ENCODE measurements at places on chromosomes 11 and 22.

DNA sequence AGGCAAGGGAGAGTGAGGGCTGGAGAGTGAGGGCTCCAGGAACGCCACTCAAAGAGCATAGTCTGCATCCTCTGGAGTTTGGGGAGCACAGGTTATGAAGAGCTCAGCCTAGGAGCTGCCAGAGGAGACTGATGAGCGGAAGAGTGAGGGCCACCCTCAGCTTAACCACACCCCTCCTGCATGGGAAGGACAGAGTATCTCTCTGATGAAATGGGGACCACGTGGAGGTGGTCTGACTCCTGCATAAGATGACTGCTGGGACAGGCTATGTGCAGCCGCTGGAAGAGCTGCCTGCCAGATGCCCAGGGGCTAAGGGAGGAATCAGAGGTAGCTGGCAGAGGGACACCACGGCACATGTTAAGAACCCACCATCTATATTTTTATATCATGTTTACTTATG lies 162.9 kb upstream of the POU2AF2 start:
- DNase-seq = no peak

DNA sequence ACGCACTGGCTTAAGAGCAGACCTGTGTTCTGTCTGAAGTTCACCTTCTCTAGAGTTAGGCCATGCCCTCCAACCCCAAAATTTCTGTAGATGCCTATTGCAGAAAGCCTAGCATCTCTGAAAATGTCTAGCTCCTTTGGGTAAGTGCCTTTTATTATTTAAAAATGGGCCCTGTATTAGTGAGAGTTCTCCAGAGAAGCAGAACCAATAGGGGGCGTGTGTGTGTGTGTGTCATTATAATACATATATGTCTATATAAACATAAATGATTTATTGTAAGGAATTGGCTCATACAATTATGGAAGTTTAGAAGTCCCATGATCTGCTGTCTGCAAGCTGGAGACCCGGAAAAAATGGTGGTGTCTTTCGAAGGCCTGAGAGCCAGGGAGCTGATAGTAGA lies 144.7 kb downstream of the TTC17 start:
- DNase-seq = no peak

- no peak for DNase-seq
Observed at GRCh38 chr11:114080769-114081168, 21.3 kb downstream of the ZBTB16 start.

DNA sequence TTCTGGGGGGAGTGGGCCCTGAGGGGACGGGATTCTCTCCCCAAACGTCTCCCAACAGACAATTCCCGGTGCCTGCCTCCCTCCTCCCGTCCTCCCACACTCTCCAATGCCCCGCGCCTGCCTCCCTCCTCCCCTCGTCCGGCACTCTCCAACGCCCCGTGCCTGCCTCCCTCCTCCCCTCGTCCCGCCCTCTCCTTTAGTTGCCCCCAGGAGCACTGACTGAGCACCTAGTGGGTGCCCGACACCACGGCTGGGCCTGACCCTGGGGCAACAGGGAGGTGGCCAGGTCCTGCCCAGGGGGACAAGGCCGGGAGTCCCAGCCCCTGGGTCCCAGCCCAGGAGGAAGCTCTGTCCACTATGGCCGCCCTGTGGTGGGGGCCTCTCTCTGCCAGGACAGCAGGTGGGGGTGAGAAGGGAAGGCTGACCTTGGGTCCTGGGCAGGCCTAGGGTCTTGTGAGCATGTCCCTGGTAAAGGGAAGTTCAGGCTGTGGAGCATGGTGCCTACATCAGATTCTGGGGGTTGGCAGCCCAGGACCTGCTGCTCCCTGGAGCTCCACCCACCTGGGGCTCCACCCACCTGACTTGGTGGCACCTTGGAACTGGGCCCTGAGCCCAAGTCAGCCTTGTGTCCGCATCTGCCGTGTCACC lies 942.3 kb downstream of the BRD1 start:
- no peak for DNase-seq

DNA sequence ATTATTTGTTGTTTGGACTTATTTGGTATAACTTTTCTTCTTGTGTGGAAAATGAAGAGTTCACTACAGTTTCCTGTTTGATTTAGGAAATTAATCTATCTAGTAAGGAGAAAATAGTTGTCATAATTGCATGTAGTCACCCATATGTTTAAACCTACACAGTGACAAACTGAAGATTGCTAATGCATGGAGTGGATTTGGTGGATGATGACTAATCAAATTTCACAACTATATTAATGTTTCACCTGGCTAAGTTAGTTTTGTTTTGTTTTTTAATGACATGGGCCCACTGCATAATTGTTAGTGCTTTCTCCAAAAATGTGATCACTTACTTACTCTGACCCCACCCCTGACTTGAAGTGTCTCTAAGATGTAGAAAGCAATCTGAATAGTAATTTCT lies 170.6 kb downstream of the DYNC2H1 start:
- DNase-seq = no peak

GRCh38 chr11:134132808-134133207 lies 63.9 kb downstream of the JAM3 start:
- no peak for DNase-seq

GRCh38 chr22:29072193-29072978 lies 449 bp upstream of the KREMEN1 start:
- DNase-seq = peak; percentile 29

GRCh38 chr11:92225568-92226330 lies 1.1 kb downstream of the FAT3 start:
- DNase-seq = no peak

- DNase-seq = no peak
Observed at GRCh38 chr22:41320416-41321240, 19.3 kb downstream of the ZC3H7B start.

DNA sequence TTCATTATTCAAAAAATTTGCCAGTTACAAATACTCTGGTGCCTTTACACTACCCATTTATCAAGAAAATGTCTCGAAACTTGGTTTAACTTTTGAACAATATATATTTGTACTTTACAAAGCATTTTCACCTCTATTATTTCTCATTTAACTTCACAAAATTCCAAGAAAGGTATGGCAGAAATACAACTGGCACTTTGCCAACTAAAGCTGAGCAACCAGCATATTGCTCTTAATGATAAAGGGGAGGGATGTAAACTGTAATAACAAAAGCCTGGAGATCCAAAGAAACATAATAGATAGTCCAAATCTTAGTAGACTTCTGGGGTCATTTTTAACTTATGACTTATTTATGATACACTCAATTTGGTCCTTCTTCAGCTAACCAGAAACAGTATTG lies 7.7 kb downstream of the PITPNB start:
- no peak for DNase-seq

- DNase-seq = no peak
Observed at GRCh38 chr22:27692243-27692642, 109.3 kb downstream of the MN1 start.

DNA sequence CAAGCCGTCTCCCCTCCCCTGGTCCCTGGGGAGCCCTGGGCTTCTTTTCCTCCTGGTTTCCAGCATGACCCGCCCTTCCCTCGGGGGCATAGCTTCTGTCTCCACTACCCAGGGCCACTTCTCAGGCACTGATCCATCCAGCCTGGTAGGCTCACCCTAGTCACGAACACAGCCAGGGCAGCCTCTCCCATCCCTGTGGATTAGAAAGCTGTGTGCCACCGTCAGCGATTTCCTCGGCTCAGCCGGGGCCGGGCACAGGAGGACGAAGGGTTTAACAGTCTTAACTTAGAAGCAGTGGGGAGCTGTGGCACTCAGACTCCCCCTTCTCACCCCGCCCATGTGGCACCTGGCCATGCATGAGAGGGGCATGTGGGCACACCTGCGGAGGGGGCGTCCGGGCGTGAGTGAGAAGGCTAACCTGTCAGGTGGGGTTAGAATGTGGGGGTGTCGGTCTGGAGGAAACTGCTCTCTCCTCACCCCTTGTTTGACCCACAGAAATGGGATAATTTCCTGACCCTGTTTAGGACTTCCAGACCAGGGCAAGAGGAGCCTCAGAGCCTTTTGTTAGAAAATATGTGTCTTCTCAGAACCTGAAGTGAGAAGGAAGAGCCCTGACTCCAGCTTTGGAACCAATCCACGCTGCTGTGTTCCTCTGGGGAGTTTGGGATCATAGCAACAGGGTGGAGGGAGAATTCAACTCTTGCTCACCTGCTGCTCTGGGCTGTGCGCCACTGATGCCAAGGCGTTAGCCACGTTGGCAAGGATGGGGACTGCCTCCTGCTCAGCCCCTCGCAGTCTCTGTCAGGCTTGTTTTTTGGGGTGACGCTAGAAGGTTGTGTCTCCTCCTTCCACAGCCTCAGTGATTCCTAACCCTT lies 14.6 kb downstream of the GLB1L2 start:
- DNase-seq = no peak

- no peak for DNase-seq
Observed at GRCh38 chr11:110435780-110436717, 6.3 kb downstream of the FDX1 start.

DNA sequence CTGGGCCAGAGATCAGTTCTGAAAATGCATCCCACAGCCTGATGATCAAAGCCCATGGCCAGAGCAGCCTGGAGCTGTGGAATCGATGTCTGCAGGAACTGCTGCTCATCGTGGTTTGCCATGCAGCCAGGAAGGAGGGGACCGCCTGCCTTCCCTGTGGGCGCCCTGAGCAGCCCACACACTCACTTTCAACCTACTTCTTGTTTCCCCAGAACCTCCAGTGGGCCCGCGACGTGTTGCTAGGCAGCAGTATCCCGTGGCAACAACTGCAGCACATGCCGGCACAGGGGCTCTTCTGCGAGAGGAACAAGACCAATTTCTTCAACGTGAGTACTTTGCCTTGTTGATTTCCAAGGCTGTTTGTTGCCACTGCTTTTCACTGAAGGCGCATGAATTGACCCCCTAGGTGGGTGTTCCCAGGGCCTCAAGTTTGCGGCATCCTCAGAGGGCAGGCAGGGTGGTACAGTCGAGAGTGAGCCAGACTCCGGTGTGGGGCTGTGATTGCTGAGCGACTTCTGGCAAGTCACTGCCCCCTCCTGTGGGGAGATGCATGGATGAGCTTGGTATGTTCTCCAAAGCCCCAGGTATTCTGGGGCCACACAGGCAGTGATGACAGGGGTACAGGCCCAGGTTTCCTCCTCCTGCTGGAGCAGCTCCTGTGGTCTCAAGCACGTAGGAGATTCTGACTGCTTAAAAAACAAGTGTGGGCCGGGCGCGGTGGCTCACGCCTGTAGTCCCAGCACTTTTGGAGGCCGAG lies 47.0 kb upstream of the SUSD2 start:
- no peak for DNase-seq

DNA sequence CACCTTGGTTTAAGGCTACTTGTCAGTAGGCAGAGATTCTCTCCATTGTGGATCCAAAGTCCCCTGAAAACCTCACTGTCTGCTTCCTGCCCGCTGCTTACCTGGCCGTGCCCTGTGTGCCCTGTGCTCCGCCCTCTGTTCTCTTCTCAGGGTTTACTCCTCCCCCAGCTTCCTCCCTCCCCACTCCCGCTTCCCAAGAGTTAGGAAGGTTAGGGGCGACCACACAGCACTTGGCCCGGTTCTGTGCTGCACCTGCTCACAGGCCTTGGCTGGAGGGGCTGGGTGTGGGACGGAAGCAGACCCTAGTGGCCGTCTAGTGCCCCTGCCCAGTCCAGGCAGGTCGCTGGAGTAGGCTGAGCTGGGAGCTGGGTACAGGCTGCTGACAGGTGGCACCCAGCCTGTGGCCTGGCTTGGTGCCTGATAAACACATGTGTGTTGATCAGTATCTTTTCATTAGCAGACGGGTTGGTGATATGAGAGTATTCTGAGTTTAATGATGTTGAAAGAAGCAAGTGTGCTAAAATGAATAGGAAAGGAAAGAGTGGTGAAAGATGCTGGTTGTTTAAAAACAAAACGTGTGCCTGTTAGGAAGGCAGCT lies 40.5 kb downstream of the GRAMD4 start:
- DNase-seq = no peak

DNA sequence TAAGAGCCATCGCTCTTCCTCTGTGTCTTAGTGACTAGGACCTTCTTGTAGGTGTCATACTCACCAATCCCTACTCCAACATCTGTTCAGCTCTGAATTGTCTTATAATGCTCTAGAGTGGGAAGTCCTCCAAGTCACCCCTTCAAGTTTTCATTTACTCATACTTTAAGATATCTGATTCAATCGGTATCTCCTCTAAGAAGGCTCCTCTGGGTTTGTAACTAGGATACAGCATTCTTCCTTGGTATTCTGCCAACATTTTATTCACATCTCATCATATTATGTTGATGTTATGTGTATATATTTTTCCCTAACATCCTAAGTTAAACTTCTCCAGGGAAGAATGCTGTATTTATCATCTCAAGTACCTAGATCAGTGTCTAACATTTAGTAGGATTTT lies 662.1 kb downstream of the NTM start:
- no peak for DNase-seq

GRCh38 chr11:19013181-19013857 lies 47.2 kb downstream of the MRGPRX2 start:
- DNase-seq = no peak

GRCh38 chr11:130391711-130392110 lies 36.7 kb downstream of the ADAMTS8 start:
- DNase-seq = no peak

GRCh38 chr11:117818041-117818873 lies 6.3 kb downstream of the FXYD2 start:
- DNase-seq = no peak

DNA sequence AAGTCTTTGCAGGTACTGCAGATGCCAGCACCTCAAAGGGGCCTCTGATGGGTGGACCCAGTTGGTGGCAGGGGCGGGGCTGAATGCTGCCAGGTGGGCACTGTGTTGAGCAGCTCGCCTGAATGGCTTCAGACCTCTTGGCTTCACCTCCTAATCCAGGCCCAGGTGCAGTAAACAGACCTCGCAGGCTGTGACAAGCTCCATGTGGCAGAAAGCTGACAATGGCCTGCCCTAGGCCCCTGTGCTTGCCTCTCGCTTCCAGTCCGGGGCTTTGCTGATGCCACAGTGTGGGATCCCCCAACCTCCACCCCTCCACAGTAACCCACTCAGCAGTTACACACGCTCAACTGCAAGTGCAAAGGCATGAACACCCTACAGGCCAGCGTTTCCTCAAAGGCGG lies 9.4 kb downstream of the IGLL1 start:
- no peak for DNase-seq

- no peak for DNase-seq
Observed at GRCh38 chr22:23196165-23196564, 15.9 kb downstream of the BCR start.

DNA sequence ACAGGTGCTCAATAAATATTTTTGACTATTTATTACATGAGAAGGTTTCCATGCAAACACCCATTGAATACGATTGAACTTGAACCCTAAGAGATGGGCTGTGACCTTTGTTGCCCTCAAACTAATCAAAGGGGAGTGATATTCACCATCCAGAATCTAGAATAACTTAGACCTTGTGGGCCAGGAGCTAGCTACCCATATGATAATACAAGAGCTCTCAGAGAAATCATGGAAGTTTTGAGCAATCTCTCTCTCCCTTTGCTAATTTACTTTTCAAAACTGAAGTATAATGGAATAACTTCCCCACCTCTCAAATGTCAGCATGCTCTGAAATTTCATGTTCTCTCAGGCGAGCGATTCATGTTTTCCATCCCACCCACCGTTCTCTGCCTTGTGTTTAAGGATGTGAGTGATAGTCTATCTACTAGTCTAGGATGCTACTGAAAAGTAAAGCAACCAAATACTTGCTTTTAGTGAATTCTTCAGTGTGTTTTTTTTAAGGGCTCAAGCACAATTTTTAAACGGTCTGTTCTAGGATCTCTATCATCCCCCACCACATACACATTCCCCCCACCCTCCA lies 33.3 kb downstream of the BARX2 start:
- no peak for DNase-seq
